ENCODE measurements at places on chromosomes 1 and 21. TPM values are rescaled to one million over a fixed set of nuclear protein-coding genes. Genes with fewer than 3 reads are reported as not detected.

DNA sequence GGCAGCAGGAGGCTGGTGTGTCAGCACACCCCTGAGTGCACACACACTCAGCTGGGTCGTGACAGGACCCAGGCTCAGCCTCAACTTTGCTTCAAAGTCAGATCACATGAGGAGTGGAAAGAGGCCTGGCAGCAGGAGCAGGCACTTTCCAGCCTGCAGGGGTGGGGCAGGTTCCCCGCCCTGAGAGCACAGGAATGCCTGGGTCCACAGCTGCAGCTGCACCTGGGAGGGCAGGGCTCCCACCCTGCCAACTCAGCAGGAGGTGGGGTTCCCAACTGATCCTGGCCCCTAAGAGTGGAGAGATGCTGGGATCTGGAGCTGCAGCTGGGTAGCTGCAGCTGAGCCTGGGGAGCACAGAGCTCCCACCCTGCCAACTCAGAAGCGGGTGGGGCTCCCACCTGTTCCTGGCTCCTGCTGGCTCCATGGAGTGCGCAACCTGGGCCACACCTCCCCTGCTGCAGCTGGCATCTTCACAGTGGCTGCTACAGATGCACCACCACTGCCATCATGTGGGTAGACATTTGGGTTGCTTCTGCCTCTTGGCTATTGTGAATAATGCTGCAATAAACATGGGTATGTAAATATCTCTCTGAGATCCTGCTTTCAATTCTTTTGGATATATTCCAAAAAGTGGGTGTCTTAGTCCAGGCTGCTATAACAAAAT is 415.4 kb downstream of the TTLL7 start:
- DNase-seq = no peak

- DNase-seq = no peak
These were observed 105.2 kb downstream of the TSEN15 start for GRCh38 chr1:184156521-184157393.

GRCh38 chr1:221149111-221149510 is 269.9 kb downstream of the HLX start:
- no peak for DNase-seq

DNA sequence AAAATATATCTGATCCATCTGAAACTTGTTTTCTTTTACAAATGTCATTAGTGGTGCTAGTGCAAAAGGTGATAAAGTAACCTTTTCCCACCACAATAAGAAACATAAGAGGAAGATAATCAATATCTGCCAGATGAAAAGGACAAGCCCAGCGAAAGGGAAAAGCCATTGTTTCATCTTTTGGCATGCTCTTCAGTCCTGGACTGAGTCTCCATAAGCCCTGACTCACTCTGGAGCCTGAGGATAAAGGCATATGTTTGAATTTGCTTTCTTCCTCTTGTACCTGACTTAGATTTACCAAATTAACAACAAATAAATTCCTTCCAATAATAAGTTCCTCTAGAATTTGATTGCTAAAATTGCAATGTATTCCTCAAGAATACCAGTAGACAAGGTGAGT is 13.6 kb downstream of the DNAJC11 start:
- no peak for DNase-seq

GRCh38 chr1:36248250-36248894 is 24.1 kb downstream of the THRAP3 start:
- no peak for DNase-seq

The OR11L1 gene
- not detected for total RNA-seq

The TRIM63 gene
- not detected for total RNA-seq

The KCNJ9 gene
- not detected for total RNA-seq
